ENCODE measurements at places on chromosomes 6 and 20.

DNA sequence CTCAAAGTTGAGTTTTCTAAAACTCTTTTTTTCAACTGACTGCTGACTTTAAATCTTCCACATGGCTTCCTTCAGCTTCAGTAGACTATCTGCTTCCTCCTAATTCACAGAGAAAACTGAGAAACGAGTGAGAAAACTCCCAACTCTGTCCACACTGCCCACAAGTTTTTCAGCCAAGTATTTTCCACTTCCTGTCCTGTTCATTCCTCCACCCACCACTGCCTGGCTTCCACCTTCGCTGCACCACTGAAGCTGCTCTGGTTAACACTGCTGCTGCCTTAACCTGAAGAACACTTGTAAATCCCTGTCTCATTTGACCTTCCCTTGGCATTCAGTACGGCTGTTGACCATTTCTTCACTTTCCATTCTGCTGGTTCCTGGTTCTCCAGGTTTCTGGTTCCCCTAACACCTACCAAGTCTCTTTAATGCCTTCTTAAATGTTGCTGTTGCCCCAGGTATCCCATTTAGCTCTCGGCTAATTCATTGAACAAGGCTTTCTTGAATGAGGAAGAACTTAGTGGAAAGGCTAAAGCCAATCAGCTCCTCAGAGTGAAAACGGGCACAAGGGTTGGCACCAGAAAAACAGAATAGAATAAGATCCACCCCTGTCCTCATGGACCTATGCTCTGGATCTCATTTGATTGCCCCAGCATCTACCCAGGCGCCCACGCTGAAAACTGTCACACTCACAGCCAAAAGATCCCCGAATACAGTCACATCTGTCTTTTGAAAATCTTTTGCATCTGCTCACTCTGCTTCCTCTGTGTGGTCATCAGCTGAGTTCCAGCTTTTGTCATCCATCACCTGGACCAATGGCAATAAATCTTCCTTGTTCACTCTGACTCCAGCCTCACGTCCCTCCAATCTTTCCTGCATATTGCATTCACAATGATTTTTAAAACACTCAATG is 104.4 kb upstream of the TAB2 start:
- no peak for DNase-seq

DNA sequence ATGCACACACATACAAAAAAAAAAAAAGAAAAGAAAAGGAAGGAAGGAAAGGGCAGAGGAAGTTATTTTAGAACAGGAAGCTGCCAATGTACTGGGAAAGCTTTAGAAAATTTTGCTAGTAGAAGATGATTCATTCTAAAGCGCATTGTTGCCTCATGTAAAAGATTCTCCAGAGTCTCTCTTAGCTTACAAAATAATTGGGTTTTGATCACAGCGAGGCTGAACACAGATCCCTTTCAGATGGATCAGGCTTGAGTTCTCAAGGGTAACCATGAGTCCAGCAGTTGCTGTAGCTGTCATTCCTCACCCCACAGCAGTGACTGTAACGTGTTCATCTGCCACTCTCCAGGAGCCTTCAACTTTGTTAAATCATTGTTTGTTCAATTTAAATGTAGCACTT is 81.9 kb downstream of the PHACTR2 start:
- no peak for DNase-seq

- no peak for DNase-seq
These were observed 11.7 kb upstream of the NT5DC1 start for GRCh38 chr6:116088946-116089345.

DNA sequence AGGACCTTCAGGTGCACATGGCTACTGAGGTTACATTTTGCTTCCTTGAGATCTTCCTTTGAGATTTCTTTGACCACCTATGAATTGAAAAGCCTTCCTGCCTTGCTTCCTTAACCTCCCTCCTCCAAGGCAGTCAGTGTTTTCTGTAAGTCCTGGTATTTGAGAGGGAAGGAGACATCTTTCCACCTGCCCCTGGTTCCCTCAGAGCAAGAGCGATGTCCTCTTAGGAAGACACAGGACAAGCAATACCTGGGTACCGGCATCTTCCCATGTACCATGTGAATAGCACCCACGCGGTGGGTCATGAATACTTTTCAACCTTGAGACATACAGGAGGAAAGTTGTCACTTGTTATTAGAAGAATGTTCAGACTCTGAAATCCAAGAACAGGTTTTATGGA is 37.1 kb downstream of the GINS1 start:
- no peak for DNase-seq

DNA sequence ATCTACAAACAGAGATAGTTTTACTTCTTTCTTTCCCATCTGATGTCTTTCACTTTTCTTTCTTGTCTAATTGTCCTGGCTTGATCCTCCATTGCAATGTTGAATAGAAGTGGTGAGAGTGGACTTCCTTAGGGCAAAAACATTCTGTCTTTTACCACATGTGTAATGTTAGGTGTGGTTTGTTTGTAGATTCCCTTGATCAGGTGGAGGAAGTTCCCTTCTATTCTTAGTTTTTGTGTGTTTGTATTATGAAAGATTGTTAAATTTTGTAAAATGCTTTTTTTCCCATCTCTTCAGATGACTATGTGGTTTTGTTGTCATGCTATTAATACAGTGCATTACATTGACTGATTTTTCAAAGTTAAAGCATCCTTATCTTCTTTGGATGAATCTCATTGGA is 41.6 kb upstream of the DUSP22 start:
- DNase-seq: no peak
